ENCODE measurements at places on chromosomes 4 and X. TPM values are rescaled to one million over a fixed set of nuclear protein-coding genes. Genes with fewer than 3 reads are reported as not detected.

TMEM184C gene
- 37.0 TPM for total RNA-seq

NLRP2B gene
- total RNA-seq: not detected

SPIN4 gene
- 14.7 TPM for total RNA-seq

ARMCX5 gene
- 24.3 TPM for total RNA-seq

SYTL5 gene
- 4.4 TPM for total RNA-seq
